ENCODE measurements at places on chromosomes 6 and 20. TPM values are rescaled to one million over a fixed set of nuclear protein-coding genes. Genes with fewer than 3 reads are reported as not detected.
A peak's percentile ranks its signal among the peaks of the same experiment; 100 is the strongest.

Gene SEL1L2
- not detected for total RNA-seq

Gene PDSS2
- 10.6 TPM for total RNA-seq

Gene VSX1
- total RNA-seq = not detected

Gene TSBP1
- total RNA-seq = not detected

Gene GRM1
- total RNA-seq = not detected

Gene KCNQ5
- 0.33 TPM for total RNA-seq

Gene RAD21L1
- total RNA-seq = not detected

Gene IL17F
- not detected for total RNA-seq

- peaks cover 50% of the 10 kb centered on the region for H3K36me3 ChIP-seq
- no peaks in the 10 kb centered on the region for H3K27me3 ChIP-seq
- H3K4me1 ChIP-seq = peaks cover 36% of the 10 kb centered on the region
- H3K4me3 ChIP-seq = peak overlapping the region; percentile 100
These were observed 576 bp upstream of the RRP36 start for GRCh38 chr6:43020847-43021246.

DNA sequence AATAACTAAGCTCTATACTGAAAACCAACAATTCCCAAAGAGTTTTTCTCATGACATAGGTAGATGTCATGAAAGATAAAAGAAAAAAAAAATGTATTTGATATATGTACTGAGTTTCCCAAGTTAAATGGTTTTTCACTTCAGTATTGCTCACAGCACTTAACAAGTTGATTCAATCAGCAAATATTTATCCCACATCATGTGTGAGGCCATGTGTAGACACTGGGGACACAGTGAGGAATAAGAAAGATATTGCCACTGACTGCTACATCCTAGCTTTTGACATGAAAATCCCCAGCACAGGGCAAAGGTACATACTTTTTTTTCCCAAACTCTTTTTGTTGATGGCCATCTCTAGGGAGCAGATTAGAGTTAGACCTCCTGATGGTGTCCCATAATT is 25.3 kb downstream of the SPTLC3 start:
- peaks cover 6% of the 10 kb centered on the region for H3K4me1 ChIP-seq
- DNase-seq = no peak
- no peaks in the 10 kb centered on the region for H3K27me3 ChIP-seq
- no peak overlapping the region for H3K27ac ChIP-seq

DNA sequence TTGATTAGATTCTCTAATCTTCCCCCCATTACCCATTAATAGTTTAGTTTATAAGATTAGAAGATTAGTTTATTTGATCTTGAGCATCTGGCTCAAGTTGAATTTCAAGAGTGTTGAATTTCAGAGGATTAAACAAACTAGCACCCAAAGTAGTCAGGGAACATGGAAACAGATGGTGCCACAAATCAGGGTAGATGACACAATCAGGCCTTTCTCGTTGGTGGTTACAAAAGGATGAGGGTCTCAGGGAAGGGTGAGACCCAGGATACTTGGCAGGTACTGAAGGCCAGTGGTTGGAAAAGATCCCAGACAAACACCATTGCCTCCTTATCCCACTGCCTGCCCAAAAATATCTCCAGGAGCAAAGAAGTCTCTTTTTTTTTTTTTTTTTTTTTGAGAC is 29.5 kb upstream of the ADGRF1 start:
- H3K27ac ChIP-seq = no peak overlapping the region
- no peaks in the 10 kb centered on the region for H3K36me3 ChIP-seq
- H3K4me3 ChIP-seq = no peak overlapping the region
- DNase-seq = no peak

DNA sequence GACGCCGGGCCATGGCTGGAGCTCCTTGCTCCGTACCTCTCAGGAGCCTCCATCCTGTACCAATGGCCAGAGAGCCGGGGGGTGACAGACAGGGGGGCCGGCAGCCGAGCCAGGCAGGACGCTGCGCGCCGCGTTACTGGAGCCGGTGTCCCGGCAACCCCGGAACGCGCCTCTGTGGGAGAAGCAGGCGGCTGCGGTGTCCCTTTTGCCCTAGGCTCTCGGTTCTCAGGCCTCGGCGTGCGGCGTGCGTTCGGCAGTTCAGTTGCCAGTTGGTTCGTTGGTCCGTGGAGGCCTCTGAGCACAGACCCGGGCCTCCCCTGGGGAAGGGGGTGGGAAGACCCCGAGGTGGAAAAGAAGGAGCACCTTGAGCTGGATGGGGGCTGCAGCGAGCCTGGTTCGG is at the start of gene SPATS1:
Gene SPATS1 (plus strand): TSS at position 162 of the 400 bp plus-strand sequence. CDS start 446 bp downstream, outside the sequence.
- H3K4me3 ChIP-seq = peak within 1 kb of the TSS; percentile 24
- H3K36me3 ChIP-seq = no peaks in the 10 kb centered on the region
- H3K27me3 ChIP-seq = no peaks in the 10 kb centered on the region
- DNase-seq = peak; percentile 86
- H3K4me1 ChIP-seq = no peaks in the 10 kb centered on the region

GRCh38 chr6:74642101-74642500 is 563.8 kb downstream of the COL12A1 start:
- DNase-seq = no peak
- H3K27ac ChIP-seq = no peak overlapping the region
- H3K27me3 ChIP-seq = no peaks in the 10 kb centered on the region
- H3K4me3 ChIP-seq = no peak overlapping the region

- no peak overlapping the region for H3K27ac ChIP-seq
- H3K4me3 ChIP-seq = no peak overlapping the region
- DNase-seq = no peak
- no peaks in the 10 kb centered on the region for H3K27me3 ChIP-seq
These were observed 398.5 kb upstream of the GJE1 start for GRCh38 chr6:141734071-141734840.

DNA sequence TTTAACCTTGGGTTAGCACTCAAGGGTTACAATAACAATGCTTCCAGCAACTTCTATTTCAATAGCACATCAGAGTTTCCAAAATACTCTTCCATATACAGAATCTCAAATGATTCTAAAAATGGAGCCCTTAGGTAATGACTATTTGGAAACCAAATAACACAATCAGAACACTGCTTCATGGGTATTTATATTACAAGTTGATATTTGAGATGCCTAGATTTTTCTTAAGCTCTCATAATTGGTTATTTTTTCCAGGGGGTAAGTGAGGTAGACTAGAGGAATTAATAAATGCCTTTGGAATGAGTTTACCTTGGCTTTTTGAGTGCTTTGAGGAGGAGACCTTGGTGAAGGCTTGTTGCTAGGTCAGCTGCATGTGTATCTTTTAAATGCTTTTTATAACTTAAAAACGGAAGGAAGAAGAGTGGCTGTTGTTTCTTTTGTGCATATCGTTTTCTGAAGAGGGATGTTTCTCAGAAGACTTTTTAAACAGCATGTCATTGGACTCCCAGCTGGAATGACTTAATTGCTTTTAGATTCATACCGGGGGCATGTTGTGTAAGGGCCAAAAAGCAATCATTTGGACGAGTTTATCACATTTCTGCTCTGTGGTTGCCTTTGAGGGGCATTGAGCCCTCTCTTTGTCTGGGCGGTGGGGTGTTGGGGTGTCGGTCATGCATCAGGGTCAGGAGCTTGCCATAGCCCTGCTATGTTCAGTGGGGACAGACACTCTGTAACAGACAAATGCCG is 186.0 kb downstream of the DTNBP1 start:
- no peak overlapping the region for H3K27ac ChIP-seq
- peaks cover 39% of the 10 kb centered on the region for H3K4me1 ChIP-seq
- no peaks in the 10 kb centered on the region for H3K27me3 ChIP-seq
- no peak for DNase-seq

DNA sequence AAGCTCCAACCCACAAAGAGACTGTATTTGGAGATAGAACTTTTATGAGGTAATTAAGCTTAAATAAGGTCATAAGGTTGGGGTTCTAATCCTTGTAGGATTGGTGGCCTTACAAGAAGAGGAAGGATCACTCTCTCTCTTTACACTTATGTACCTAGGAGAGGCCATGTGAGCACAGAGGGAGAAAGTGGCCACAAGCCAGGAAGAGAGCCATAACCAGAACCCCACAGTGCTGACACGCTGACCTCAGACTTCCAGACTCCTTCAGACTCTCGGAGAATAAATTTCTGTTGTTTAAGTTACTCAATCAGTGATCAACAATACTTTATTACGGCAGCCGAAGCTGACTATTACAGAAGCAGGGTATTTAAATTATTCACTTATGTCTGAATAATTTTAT is 430.5 kb upstream of the EPHA7 start:
- DNase-seq = no peak
- H3K27ac ChIP-seq = no peak overlapping the region
- no peak overlapping the region for H3K4me3 ChIP-seq

GRCh38 chr6:96777113-96777512 is 60.2 kb downstream of the GPR63 start:
- no peak for DNase-seq
- H3K27ac ChIP-seq = no peak overlapping the region
- H3K4me3 ChIP-seq = no peak overlapping the region
- no peaks in the 10 kb centered on the region for H3K36me3 ChIP-seq

DNA sequence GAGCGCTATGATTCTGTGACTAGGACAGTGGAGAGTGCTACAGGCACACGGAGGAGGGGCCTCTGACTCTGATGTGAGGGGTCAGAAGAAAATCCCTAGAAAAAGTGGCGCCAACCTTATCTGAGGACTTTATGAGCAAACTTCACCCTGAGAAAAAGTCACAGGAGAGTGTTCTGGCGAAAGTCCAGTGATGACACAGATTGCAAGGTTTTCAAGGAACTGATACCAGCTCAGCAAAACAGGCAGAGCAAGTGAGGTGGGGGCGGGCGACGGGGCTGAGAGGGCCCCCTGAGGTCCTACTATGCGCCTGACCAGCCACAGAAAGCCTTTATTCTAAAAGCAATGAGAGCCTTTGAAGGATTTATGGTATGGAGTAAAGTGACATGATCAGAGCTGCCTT is 73.3 kb downstream of the SLC22A23 start:
- peaks cover 2% of the 10 kb centered on the region for H3K4me1 ChIP-seq
- no peak overlapping the region for H3K27ac ChIP-seq
- H3K36me3 ChIP-seq = no peaks in the 10 kb centered on the region
- no peaks in the 10 kb centered on the region for H3K27me3 ChIP-seq

GRCh38 chr6:106186172-106186571 is 100.0 kb downstream of the PRDM1 start:
- no peaks in the 10 kb centered on the region for H3K27me3 ChIP-seq

GRCh38 chr6:18343741-18344140 is 43.4 kb upstream of the RNF144B start:
- H3K4me1 ChIP-seq = no peaks in the 10 kb centered on the region
- H3K4me3 ChIP-seq = no peak overlapping the region
- no peaks in the 10 kb centered on the region for H3K27me3 ChIP-seq
- H3K36me3 ChIP-seq = no peaks in the 10 kb centered on the region

GRCh38 chr6:24440897-24441598 is 38.3 kb downstream of the MRS2 start:
- no peak overlapping the region for H3K27ac ChIP-seq
- H3K4me1 ChIP-seq = no peaks in the 10 kb centered on the region
- no peaks in the 10 kb centered on the region for H3K27me3 ChIP-seq
- no peak for DNase-seq

DNA sequence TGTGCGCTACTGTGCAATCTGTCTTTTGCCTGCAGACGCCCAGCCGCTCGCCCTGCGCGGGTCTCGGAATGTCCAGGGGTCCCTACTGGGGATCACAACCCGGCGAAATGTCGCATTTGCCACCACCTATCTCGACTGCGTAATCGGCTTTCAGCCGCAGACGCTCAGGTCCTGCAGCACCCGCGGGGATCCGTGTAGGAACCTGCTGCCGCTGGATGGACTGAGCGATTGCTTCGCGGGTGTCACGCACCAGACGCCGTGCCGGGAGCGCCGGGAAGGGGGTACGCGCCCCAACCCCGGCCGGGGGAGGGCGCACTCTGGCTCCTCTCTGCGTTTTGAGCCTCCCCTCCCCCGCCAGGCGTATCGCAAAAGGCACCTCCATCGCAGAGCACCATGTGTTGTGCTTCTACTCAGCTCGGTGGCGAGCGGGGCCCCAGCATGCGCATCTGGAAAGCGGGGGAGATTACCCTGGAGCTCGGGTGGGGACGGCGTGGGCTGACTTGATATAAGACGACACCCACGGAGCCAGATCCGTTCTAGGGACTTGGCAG is 747 bp upstream of the PTPRA start:
- peaks cover 40% of the 10 kb centered on the region for H3K4me1 ChIP-seq
- H3K27me3 ChIP-seq = no peaks in the 10 kb centered on the region
- peak overlapping the region; percentile 98 for H3K4me3 ChIP-seq
- H3K27ac ChIP-seq = no peak overlapping the region
- peak; percentile 79 for DNase-seq

DNA sequence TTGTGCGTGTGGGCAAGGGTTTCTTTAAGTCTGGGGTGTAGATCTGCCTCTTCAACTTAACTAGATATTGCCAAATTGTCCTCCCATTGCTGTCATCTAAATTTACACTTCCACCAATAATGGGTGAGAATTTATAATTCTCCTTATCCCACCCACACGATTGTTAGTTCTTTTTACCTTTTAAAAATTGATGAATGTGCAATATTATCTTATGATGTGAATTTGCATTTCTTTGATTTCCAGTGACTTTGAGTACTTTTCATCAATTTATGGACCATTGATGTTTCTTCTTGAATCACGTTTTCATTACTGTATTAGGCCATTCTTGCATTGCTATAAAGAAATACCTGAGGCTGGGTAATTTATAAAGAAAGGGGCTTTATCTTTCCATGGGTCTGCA is 17.2 kb upstream of the TPD52L1 start:
- no peak overlapping the region for H3K4me3 ChIP-seq
- no peaks in the 10 kb centered on the region for H3K27me3 ChIP-seq
- no peaks in the 10 kb centered on the region for H3K4me1 ChIP-seq
- no peaks in the 10 kb centered on the region for H3K36me3 ChIP-seq
- no peak overlapping the region for H3K27ac ChIP-seq

DNA sequence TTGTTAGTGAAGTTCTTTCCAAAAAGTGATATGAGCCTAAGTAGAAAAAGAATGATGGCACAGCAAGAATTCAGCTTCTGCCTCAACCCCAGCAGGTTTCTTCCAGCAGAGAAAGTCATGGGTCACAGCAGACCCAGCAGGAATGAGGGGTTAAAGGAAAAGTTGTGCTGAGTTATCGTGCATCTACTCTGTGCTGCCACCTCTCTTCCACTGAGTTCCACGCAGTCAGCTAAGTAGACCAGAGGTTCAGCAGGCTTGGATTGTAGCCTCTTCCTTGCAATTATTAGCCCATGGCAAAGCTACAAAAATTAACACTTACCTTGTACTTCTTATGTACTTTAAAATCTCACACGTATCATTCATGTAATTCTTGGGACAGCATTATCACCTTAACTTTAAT is 510.8 kb downstream of the PTPRT start:
- H3K4me1 ChIP-seq = no peaks in the 10 kb centered on the region
- H3K27me3 ChIP-seq = no peaks in the 10 kb centered on the region
- DNase-seq = no peak

Data from upper lobe of left lung (tissue), 6 donors.